ENCODE measurements at places on chromosomes 7 and 10.
A peak's percentile ranks its signal among the peaks of the same experiment; 100 is the strongest.

GRCh38 chr7:29208410-29209250 lies 14.1 kb downstream of the CHN2 start:
- no peak for DNase-seq

DNA sequence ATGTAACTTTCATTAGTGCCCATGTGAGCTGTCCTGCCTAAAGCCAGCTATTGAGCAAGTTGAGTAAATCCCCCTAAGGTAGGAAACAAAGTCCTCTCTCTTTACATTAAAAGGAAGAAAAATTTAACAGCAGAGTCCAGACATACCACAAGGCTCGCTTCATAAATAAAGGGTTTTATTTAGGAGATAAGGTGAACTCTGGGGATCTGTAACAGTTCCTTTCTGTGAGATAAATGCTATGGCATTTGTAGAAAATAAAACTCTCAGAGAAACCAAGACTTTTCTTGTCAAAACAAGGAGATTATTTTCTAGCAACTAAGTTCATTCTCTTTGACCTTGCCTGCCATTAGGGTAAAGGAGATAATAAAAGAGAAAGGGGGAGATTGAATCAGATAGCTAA lies 32.3 kb upstream of the LYZL1 start:
- DNase-seq, result no peak

DNA sequence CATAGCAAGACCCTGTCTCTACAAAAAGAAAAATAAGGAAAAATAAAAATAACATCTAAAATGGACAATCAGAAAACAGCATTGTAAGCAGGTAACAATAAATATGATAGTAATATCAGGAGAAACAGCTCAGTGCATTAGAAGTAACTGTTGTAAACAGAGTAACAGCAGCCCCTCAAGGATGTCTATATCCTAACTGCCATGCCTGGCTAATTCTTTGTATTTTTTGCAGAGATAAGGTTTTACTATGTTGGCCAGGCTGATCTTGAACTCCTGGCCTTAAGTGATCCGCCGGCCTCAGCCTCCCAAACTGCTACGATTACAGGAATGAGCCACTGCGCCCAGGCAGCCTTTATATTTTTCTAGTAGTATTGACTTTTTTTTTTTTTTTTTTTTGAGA lies 7.5 kb downstream of the SORBS1 start:
- DNase-seq, result no peak

GRCh38 chr10:200405-200804 lies 65.2 kb downstream of the ZMYND11 start:
- DNase-seq, result no peak

DNA sequence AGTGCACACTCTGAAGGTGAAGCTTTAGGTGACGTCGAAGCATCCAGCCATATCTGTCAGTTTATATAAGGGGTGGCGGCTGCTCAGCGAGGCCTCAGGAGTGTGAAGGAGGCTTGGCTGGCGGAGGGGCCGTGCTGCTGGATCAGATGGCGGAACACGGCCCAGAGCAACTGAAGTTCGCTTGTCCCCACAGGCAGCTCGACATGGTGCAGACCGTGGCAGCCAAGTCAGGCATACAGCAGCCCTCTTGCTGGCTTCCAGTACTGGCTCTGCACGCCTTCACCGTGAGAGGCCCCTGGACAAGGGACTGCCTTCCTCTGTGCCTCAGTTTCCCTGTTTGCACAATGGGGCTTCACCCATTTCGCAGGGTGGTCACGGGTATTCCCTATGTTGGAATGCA lies 443.5 kb downstream of the DNAJB6 start:
- no peak for DNase-seq

GRCh38 chr7:155066417-155066950 lies 3.6 kb upstream of the HTR5A start:
- DNase-seq, result no peak

- DNase-seq, result no peak
Observed at GRCh38 chr7:136163340-136163801, 186.2 kb upstream of the MTPN start.

- DNase-seq, result no peak
Observed at GRCh38 chr10:6142644-6143043, 53.8 kb downstream of the RBM17 start.

GRCh38 chr10:17166699-17167098 lies 34.8 kb downstream of the TRDMT1 start:
- DNase-seq, result no peak

- no peak for DNase-seq
Observed at GRCh38 chr7:87580636-87581035, 20.0 kb downstream of the ABCB1 start.

GRCh38 chr7:16986755-16987154 lies 105.0 kb upstream of the AGR3 start:
- no peak for DNase-seq

DNA sequence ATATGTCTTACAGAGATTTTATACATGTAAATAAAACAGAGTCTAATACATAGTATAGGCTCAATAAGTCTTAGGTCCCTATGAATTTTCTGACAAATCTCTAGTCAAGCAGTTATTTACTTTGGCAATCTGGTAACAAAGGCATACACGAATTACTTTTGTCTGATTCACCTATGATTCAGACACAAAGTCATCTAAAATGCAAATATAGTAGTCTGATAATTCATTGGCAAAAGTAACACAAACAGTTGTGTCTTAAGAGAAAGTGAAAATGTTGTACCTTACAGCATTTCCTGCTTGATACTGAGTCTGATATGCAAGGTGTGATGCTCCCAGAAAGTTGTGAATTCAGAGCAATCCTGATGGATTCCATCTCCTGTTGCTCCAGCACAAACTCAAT lies 209.4 kb upstream of the PRSS1 start:
- no peak for DNase-seq

- no peak for DNase-seq
Observed at GRCh38 chr7:24921362-24921679, 58.7 kb downstream of the OSBPL3 start.

GRCh38 chr7:97174303-97174702 lies 56.8 kb downstream of the SDHAF3 start:
- DNase-seq, result no peak

GRCh38 chr7:152669758-152670157 lies 6.2 kb downstream of the XRCC2 start:
- no peak for DNase-seq

DNA sequence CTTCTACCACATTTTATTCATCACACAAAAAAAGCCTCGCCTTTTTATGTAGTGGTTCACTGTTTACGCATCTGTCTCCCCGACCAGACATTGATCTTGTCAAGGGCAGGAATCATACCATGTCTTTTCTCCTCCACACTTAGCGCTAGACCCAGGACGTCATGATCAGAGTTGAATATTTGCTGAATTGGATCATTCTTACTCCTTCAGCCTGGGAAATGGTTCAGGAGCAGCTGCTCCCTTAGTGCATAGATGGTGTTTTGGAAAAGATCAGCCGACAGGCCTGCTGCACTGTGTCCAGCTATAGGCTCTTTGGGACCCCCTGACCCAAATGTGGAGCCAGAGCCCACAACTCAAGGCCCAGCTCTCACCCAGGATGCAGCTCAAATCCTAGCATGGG lies 249.1 kb upstream of the TMEM72 start:
- no peak for DNase-seq

- no peak for DNase-seq
Observed at GRCh38 chr10:21171197-21171935, 274.3 kb upstream of the NEBL start.

- DNase-seq, result no peak
Observed at GRCh38 chr7:132815130-132815529, 238.9 kb upstream of the PLXNA4 start.

DNA sequence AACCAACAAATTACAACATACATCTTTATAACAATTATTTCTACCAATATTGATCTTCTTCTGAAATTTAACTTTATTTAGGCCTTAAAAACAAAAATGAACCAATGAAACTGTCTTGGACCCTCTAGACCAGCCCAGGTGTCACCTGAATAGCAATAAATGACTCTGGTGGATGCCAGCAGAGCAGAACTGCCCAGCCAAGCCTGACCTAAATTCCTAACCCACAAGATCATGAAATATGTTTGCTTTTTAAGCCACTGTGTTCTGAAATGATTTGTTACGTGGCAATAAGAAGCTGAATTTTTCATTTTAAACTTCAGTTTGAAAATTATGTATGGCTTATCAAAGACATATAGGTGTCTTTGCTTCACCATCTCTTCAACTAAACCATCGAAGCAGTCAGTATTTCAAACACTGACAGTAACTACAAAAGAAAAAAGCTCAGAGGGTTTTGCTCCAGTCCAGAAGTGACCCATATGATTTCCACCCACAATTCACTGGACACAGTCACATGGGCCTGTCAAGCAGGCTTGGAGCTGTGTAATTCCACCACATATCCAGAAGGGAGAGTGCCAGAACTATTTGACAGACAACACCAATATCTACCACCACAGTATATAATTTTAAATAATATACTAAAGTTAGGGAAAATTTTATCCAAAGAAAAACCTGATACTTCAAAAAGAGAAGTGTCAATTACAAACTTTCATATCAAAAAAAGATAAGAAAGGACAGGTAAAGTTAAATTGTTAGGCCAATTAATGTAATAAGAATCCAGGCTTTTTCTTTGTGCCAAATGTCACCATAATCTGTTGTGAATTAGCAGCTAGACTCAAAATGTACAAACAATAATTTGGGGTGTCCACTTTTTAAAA lies 94.5 kb downstream of the KMT2C start:
- DNase-seq, result peak; percentile 20

DNA sequence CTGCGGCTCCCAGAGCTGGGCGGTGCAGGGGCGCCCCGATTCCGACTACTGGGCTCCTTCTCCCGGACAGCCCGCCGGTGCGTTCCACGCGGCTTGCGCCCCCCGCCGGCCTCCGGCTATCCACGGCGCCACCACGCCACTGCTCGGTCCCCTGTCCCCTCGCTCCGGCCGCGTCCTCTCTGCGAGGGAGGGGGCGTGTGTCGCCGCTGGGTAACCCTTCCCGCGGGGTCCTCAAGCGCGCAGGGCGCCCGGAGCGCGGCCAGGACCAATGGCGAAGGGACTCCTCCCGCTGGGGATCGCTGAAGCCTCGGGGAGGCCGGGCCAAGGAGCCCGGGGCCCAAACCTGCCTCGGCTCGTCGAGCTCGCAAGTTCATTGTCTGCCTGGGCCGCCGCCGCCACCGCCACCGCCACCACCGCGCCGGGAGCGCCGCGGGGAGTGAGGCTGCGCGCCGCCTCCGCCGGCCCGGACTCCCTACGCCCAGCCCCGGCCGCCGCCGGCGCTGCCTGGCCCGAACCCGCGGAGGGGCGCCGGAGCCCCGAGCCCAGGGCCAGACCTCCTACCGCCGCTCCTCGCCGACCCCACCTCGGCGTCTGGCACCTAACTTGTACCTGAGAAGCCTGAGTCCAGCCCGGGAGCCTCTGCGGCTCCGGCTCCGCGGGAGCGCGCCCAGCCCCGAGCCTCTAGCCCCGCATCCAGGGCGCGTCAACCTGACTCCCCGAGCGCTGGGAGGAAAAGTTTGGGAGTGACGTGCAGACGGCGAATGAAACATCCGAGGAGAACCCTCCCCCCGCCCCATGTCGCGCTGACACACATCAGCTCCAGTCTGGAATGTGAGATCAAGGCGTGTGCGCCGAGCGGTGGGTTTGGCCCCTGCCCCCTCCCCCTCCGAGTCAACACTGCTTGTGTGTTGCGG lies at the start of gene CHST15:
Gene CHST15, minus strand, starts transcription at position 739 of the 914 bp plus-strand sequence. CDS start 47,386 bp downstream, outside the sequence.
- DNase-seq, result no peak

- DNase-seq, result no peak
Observed at GRCh38 chr7:44707558-44708230, 41.0 kb upstream of the ZMIZ2 start.

DNA sequence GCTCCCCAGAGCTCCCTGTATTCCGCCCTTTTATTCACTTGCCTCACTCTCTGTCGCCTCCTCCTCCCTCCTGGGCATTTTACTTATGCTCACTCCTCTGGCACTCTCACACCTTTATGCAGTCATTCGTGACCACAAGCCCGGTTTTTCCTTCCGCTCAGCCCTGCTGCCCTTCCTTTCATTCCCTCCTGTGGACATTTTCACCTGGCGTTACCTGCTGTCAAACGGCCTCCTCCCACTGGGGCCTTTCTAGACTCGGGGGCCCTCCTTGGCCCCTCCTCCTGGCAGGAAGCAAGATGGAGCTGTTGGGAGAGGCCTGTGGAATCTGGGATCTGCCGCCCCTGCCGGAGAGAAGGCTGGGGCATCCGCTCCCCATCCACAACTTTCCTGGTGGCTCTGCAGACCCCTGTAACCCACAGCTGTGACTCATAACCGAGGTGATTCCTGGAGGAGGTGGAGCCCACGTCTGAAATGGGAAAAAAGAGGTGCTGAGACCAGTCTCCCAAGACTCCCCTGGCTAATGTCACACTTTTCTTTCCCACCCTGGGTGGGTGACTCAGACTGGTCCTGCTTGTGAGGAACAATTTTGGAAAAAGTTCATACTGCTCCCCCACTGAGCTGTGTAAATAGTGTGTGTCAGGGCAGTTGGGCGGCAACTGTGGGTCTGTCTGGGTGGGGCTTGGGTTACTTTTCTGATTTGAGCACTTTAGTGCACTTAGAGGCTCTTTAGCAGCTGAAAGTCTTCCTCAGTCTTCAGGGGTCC lies 1.2 kb downstream of the VCL start:
- DNase-seq, result peak; percentile 23

GRCh38 chr7:37504801-37505200 lies 56.1 kb upstream of the ELMO1 start:
- no peak for DNase-seq

- DNase-seq, result no peak
Observed at GRCh38 chr10:113550365-113550764, 2.5 kb upstream of the HABP2 start.

- no peak for DNase-seq
Observed at GRCh38 chr10:132965411-132966057, 23.2 kb upstream of the CFAP46 start.

DNA sequence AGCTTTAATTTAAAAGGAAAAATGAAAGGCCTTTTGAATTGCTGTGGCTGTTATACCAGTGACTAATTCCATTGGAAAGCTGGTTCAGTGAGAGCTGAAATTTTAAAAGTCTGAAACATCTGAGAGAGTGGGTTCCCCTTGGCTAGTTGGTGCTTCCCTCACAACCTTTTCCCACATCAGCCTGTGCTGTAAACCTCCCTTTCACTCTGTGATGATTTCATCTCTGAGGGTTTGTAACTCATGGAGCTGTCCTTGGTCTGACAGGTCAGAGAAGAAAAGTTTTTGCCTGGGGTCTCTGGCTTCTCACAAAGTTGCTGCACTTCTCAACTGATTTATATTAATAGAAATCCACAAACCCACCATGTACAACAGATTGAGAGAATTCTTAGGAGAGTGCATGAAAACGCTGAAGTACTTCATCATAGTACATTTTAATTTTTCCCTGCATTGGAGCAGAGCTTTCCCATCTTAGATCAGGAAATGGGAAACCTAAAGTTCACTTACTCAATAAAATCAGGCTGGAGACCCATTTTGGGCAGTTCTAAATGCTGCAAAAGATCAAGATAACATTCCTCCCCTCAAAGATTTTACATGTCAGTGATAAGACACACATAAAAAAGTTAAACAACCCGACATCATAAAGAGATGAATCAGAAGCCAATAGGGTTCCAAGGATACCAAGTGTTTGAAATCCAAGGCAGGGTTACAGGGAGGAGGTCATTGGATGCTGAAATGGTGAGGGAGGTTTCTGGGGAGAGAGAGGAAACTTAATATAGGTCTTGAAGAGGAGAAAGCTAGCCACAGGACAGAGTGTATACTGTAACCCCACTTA lies 157.0 kb upstream of the MKLN1 start:
- DNase-seq, result no peak

- no peak for DNase-seq
Observed at GRCh38 chr7:111190804-111191203, 99.9 kb downstream of the LRRN3 start.

Data from CD4-positive, alpha-beta T cell treated with Interleukin-21 for 1 hour (primary cell).